ENCODE measurements at places on chromosomes 13 and 19. TPM values are rescaled to one million over a fixed set of nuclear protein-coding genes. Genes with fewer than 3 reads are reported as not detected.
A peak's percentile ranks its signal among the peaks of the same experiment; 100 is the strongest.

GPR18 gene
- polyA plus RNA-seq = 32.4 TPM

- no peaks in the 10 kb centered on the region for H3K27me3 ChIP-seq
- no peak for DNase-seq
- no peaks in the 10 kb centered on the region for H3K4me1 ChIP-seq
- no peak overlapping the region for H3K27ac ChIP-seq
- H3K36me3 ChIP-seq = no peaks in the 10 kb centered on the region
Observed at GRCh38 chr13:36046672-36047071, 84.5 kb downstream of the DCLK1 start.

ZNF415 gene
- 1.4 TPM for polyA plus RNA-seq

- H3K4me3 ChIP-seq = peak overlapping the region; percentile 61
- no peaks in the 10 kb centered on the region for H3K27me3 ChIP-seq
- peak; percentile 77 for DNase-seq
- H3K4me1 ChIP-seq = peaks cover 58% of the 10 kb centered on the region
- H3K36me3 ChIP-seq = no peaks in the 10 kb centered on the region
Observed at GRCh38 chr19:40610396-40611064, 9.4 kb downstream of the LTBP4 start.

LMTK3 gene
- polyA plus RNA-seq = not detected

DNA sequence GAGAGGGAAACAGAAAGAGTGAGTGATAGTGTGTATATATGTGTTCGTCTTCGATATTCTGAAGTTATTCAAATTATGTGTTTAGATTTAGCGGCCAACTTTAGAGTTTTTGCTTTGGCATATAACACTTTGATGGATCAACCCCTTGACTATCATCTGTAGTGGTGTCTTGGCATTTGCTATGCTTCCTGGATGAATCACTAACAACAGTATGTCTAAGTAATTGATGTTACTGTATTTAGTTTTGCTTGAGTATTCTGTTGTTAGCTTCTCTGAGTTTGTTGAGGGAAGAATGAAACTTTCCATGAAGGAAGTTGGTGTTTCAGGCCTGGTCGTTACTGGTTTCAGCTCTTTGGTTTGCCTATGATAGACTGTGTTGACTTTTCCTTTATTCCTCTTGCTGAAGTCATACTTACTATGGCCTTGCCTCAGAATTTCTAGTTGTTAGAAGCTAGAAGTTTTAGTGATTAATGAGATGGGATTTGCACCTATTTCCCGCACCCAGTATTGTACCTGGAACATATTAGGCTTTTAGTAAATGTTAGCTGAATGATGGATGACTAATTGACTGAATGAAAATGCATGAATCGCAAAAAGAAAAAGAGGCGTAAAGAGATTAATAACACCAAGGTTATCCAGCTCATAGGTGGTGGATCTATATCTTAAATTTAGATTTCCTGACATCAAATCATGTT is 20.7 kb downstream of the NDFIP2 start:
- DNase-seq = no peak
- H3K27me3 ChIP-seq = no peaks in the 10 kb centered on the region
- no peaks in the 10 kb centered on the region for H3K4me1 ChIP-seq
- no peaks in the 10 kb centered on the region for H3K36me3 ChIP-seq
- H3K4me3 ChIP-seq = no peak overlapping the region

GRCh38 chr19:33796164-33796875 is at the start of gene KCTD15:
Gene KCTD15, plus strand, starts transcription at chr19:33796870. Its CDS starts 3,585 bp downstream, at chr19:33800455.
- peaks cover 13% of the 10 kb centered on the region for H3K27me3 ChIP-seq
- H3K36me3 ChIP-seq = no peaks in the 10 kb centered on the region
- DNase-seq = no peak
- no peak within 1 kb of the TSS for H3K4me3 ChIP-seq
- no peaks in the 10 kb centered on the region for H3K4me1 ChIP-seq

GRCh38 chr19:47391510-47392223 is 27.7 kb downstream of the MEIS3 start:
- H3K4me1 ChIP-seq = no peaks in the 10 kb centered on the region
- H3K27me3 ChIP-seq = no peaks in the 10 kb centered on the region
- no peaks in the 10 kb centered on the region for H3K36me3 ChIP-seq
- DNase-seq = peak; percentile 68
- no peak overlapping the region for H3K4me3 ChIP-seq

- DNase-seq = no peak
- no peaks in the 10 kb centered on the region for H3K4me1 ChIP-seq
- no peak overlapping the region for H3K27ac ChIP-seq
- no peak overlapping the region for H3K4me3 ChIP-seq
Observed at GRCh38 chr19:30374865-30375552, 2.8 kb downstream of the ZNF536 start.

CEACAM20 gene
- not detected for polyA plus RNA-seq

- no peaks in the 10 kb centered on the region for H3K27me3 ChIP-seq
- H3K4me1 ChIP-seq = no peaks in the 10 kb centered on the region
- no peak overlapping the region for H3K27ac ChIP-seq
- no peak overlapping the region for H3K4me3 ChIP-seq
- H3K36me3 ChIP-seq = no peaks in the 10 kb centered on the region
- DNase-seq = no peak
Observed at GRCh38 chr19:4618019-4618418, 21.3 kb upstream of the TNFAIP8L1 start.

IFI30 gene
- polyA plus RNA-seq = 10.9 TPM

DNA sequence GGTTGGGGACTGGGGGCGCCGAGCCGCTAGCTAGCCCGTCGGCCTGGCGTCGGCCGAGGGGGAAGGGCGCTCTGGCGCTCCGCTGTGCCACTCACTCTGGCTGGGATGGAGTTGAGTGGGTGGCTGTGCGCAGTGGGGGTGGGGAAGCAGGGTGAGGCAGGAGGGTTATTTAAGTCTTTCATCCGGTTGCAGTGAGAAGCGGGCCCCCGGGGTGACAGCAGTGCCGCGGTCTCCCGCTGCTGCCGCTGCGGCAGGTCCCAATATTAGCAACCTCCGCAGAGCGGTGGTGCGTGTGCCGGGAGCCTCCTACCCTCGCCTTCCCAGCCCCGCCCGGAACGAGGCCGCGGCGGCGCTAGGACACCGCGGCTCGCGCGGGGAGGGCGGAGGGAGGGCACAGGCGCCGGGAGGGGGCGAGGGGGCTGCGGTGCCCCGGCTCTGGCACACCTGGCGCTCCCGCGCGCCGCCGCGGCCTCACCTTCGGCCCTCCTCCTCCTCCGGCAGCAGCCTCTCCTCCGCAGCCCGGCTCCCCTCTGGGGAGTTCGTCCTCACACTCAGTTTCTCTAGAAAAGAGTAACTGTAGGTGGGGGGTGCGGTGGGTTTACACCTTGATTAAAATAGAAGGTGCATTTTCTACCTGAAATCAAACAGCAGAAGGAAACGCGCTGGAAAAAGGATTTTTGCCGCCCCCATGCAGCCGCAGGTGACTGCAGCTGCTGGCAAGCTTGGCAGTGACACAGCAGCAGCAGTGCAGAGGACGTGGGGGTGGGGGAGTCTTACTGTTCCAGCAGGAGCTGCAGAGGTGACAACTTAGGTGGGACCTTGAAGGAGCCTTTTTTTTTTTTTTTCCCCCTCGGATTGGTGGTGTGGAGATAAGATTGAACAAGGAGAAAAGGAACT is 4.5 kb downstream of the FGF9 start:
- H3K36me3 ChIP-seq = no peaks in the 10 kb centered on the region
- DNase-seq = peak; percentile 67
- H3K27ac ChIP-seq = no peak overlapping the region

- H3K4me1 ChIP-seq = no peaks in the 10 kb centered on the region
- no peak overlapping the region for H3K4me3 ChIP-seq
- DNase-seq = no peak
- no peaks in the 10 kb centered on the region for H3K27me3 ChIP-seq
- no peaks in the 10 kb centered on the region for H3K36me3 ChIP-seq
- no peak overlapping the region for H3K27ac ChIP-seq
Observed at GRCh38 chr19:30388819-30389218, 16.6 kb downstream of the ZNF536 start.

KLHL1 gene
- not detected for polyA plus RNA-seq

DNA sequence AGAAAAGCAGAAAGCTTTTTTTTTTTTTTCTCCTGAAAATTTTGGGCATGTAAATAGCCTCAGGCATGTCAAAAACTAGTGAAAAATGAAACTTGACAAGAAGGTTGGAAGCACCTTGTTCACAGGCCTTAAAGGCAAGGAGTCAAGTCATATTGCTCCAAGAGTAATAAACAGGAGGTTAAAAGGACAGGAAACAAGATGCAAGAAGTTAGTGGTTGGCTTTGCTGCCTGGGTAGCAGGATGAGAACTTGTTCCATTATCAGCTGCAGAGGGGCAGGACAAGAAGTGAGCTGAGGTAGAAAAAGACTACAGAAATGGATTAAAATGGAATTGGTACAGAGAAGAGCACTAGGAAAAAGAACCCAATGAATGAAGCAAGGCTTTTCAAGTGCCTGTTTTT is 242.6 kb downstream of the DCT start:
- H3K4me1 ChIP-seq = peaks cover 24% of the 10 kb centered on the region
- DNase-seq = no peak
- no peaks in the 10 kb centered on the region for H3K36me3 ChIP-seq
- no peak overlapping the region for H3K27ac ChIP-seq

DNA sequence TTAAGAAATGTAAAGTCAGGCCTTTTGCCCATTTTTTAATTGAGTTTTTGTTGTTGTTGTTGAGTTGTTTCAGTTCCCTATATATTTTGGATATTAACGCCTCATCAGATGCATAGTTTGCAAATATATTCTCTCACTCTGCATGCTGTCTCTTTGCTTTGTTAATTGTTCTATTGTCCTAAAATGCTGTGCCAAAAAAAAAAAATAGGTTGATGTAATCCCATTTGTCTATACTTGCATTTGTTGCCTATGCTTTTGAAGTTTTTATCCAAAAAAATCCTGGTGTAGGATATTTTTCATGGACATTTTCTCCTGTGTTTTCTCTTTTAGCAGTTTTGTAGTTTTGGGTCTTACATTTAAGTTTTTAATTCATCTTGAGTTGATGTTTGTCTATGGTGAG is 163.3 kb upstream of the STARD13 start:
- no peaks in the 10 kb centered on the region for H3K36me3 ChIP-seq
- DNase-seq = no peak
- no peak overlapping the region for H3K4me3 ChIP-seq
- no peak overlapping the region for H3K27ac ChIP-seq
- H3K27me3 ChIP-seq = no peaks in the 10 kb centered on the region

DNA sequence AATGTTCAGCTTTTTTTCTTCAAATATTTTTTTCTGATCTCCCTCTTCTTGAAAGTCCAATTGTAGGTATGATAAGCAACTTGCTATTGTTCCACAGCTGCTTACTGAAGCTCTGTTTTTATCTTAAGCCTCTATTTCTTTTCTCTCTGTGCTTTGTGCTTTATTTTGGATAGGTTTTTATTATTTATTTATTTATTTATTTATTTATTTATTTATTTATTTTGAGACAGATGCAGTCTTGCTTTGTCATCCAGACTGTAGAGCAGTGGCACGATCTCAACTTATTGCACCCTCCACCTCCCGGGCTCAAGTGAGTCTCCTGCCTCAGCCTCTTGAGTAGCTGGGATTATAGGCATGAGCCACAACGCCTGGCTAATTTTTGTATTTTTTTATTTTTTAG is 199.4 kb downstream of the KLF12 start:
- DNase-seq = no peak
- H3K27me3 ChIP-seq = no peaks in the 10 kb centered on the region

GRCh38 chr13:29022410-29022809 is 202.3 kb downstream of the MTUS2 start:
- no peaks in the 10 kb centered on the region for H3K27me3 ChIP-seq
- DNase-seq = no peak
- no peaks in the 10 kb centered on the region for H3K36me3 ChIP-seq
- no peak overlapping the region for H3K4me3 ChIP-seq
- H3K4me1 ChIP-seq = no peaks in the 10 kb centered on the region
- no peak overlapping the region for H3K27ac ChIP-seq

ONECUT3 gene
- not detected for polyA plus RNA-seq

GRCh38 chr13:100596516-100596915 is 7.9 kb upstream of the GGACT start:
- H3K36me3 ChIP-seq = no peaks in the 10 kb centered on the region
- no peaks in the 10 kb centered on the region for H3K4me1 ChIP-seq
- DNase-seq = no peak
- no peak overlapping the region for H3K4me3 ChIP-seq

OVOL3 gene
- polyA plus RNA-seq = not detected

RAP2A gene
- 3.6 TPM for polyA plus RNA-seq

DNA sequence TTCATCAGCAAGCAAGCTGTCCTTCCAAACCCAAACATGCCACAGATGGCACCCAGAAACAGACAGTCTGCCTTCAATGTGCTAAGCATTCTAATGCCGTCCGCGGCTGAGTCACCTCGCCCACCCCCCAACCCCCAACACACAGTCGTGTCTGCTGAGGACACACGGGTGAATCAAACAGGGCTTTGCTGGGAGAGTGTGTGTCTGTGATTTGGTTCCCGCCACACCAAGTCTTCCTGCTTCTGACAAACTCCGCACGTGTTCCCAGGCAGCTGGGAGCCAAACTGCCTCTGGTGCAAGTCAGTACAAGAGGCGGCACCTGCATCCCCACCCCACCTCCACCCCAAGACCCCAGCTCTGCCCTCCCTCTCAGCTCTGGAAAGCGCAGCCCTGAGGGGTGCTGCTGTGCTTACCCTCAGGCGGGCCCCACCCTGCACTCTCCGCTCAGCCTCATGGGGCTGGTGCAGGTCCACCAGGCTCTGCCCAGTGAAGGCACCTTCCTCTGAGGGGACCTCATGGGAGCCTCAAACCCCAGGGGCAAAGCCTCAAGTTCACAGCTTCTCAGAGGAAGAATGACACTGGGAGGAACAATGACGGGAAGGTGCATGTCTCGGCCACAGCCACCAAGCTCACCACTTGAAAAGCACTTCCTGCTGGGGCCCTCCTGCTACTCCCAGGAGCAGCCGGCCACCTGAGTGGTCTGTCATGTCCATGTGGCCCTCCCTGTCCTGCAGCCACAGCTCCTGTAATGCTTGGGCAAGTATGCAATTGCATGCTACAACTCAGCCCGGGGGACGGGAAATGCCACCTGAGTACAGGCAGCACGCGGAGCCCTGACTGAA is 15.0 kb upstream of the SLC35E1 start:
- peaks cover 74% of the 10 kb centered on the region for H3K4me1 ChIP-seq
- H3K36me3 ChIP-seq = no peaks in the 10 kb centered on the region
- peak overlapping the region; percentile 39 for H3K27ac ChIP-seq
- H3K4me3 ChIP-seq = peak overlapping the region; percentile 52

DNA sequence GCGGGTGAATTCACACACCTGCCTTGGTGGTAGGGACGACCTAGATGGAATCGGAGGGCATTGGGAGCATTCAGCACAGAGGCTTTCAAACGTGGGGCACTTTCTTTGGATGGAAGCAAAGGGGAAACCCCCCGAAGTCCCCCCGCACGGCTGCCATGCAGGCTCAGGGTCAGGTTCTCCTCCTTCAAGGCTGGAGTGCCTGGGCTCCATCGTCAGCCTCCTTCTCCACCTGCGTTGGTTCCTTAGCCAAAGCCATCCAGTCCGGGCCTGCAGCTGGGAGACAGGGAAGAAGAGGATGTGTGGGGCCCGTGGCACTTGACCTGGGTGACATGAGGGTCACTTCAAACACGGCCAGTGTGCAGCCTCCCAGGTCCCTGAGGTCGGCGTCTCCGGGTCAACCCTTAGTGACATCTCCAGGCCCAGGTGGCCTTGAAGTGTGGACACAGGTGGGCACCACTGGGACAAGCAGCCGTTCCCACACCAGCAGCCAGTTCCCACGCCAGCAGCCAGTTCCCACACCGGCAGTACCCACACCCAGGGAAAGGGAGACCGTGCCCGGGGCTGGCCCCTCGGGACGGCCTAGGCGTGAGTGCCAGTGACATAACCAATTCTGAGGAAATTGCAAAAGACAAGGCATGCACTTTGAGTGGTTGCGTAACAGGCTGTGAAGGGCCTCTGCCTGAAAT is 116.0 kb downstream of the SOX1 start:
- no peaks in the 10 kb centered on the region for H3K4me1 ChIP-seq
- H3K4me3 ChIP-seq = no peak overlapping the region
- DNase-seq = no peak
- no peak overlapping the region for H3K27ac ChIP-seq
- H3K27me3 ChIP-seq = no peaks in the 10 kb centered on the region
- no peaks in the 10 kb centered on the region for H3K36me3 ChIP-seq

ATCAY gene
- polyA plus RNA-seq = not detected

Measured in CD8-positive, alpha-beta memory T cell (primary cell).